Right cardiac atrium (tissue), 5 donors: ENCODE measurements at places on chromosomes 3 and 15. TPM values are rescaled to one million over a fixed set of nuclear protein-coding genes. Genes with fewer than 3 reads are reported as not detected.

DNA sequence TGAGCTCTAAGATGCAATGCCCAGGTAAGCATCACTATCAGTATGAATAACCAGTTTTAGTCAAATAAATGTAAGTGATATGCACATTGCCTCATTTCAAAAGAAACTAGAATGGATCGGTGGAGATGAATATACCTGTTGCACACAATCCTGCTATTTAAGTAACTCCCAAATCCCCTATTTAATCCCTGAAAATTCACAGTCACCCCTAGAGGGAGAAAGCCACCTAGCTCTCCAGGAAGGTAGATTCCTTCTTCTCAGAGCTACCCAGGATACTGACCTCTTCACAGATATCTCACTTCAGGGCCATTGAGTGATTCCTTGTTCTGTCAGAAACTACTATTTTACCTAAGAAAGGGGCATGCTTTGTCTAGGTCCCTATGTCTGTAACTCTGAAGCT is 11.7 kb downstream of the LSAMP start:
- DNase-seq = no peak

ROPN1 gene
- total RNA-seq = 0.79 TPM

DNA sequence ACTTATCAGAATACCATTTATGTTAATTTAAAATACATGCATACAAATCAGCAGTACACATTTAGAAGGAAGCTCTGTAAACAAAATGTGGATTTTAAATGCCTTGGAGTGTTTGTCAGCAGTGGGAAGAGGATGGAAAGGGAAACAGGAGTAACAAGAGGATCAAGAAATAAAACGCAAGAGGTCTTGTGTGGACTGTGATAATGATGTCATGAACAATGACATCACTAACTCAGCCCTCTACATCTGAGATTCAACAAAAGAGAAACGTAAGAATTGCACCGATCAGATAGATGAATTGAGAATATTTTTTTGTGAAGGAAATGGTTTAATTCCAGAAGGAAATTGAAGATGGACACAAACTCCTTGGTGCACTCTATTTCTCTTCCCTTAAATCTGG is 44.0 kb upstream of the CNOT10 start:
- DNase-seq = no peak

EPM2AIP1 gene
- 21.8 TPM for total RNA-seq

GRCh38 chr3:68953816-68954444 is 21.6 kb upstream of the TAFA4 start:
- DNase-seq = no peak

DNA sequence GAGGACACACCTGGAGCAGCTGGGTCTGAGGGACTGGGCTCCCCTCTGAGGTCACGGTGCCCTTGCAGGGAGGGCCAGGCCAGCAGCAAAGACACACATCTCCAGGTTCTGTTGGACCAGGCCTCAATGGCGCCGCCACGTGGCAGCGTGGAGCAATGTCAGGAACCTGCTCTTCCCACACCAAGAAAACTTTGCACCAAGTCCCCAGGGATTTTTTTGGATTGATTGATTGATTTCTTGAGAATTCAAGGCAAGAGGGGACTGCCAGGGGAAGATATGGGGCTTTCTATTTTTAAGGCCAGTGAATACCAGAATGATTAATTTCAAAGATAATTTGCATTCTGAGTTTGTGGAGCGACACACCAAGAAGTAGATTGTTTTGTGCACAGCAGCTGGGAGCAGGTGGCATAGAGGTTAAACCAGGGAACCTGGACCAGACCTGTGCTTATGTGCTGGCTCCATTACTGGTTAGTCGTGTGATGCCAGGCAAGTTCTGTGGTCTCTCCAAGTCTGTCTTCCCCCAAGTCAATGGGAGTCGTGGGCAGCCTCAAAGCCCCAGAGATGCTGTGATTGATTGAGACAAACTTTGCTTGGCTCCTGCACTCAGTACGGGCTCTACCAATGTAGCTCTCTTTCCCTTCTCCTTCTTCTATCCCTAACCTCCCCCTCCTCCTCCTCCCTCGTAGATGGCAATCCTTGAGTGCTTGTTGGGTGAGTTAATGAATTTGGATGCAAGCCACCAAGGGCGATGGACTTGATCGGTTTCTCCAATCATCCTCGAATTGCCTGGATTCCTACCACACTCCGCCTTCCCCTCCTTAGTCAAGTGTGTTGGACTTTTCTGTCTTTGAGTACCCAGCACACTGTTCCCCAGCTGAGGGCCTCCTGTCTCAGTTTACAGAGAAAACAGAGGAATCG is 96.2 kb upstream of the TRPM1 start:
- DNase-seq = no peak

DNA sequence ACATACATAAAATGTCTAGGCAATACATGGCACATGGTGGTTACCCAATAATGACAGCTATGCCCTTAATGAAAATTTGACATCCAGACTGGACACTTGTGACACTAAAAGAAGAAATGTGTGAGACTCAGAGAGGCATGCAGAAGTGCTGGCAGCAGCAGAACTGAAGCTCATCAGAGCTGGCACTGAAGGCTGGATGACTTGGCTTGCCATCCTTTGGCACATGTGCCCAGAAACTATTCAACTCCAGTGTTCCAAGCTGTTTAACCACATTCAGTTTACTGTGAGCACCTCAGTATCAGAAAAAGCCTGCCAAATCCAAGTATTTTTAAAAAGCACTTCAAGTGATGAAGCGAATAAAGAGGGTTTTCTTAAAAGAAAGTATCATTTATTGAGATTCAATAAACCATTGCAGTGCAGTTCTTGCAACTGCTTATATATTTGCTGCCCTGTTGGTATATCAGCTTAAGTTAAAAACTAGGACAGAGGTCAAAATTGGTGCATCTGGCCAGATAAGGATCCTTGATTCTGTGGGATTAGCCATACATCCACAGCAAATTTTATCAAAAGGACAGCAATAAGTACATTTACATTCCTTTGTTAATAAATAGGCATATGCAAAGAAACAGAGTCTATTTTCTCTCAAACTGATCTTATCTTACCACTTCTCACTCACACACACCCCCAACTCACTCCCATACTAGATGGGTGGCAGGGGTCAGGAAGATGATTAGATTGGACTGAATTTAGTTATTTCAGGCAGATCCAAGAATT is 15.8 kb downstream of the IGSF11 start:
- peak; percentile 67 for DNase-seq

GRCh38 chr3:194279101-194279500 is 72.0 kb downstream of the CPN2 start:
- no peak for DNase-seq

GOLGA6L9 gene
- total RNA-seq = 1.6 TPM

TIMP4 gene
- total RNA-seq = 15.0 TPM

DNA sequence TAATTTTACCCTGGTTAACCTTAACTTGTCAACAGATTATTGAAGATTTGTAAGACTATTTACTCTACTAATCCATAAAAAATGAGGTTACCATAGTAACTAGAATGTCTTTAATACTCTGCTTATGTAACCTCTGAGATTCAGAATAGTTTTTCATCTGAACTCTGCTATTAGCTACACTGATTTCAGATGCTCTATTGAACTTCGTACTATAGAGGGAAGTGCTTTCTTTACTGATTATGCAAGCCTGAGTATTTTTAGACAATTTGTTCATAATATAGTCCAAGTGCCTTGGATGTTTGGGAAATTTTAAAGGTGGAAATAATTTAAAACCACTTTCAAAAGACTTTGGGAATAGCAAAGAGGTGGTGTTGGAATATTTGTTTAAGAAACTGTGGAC is 107.9 kb upstream of the GBE1 start:
- DNase-seq = no peak

DNA sequence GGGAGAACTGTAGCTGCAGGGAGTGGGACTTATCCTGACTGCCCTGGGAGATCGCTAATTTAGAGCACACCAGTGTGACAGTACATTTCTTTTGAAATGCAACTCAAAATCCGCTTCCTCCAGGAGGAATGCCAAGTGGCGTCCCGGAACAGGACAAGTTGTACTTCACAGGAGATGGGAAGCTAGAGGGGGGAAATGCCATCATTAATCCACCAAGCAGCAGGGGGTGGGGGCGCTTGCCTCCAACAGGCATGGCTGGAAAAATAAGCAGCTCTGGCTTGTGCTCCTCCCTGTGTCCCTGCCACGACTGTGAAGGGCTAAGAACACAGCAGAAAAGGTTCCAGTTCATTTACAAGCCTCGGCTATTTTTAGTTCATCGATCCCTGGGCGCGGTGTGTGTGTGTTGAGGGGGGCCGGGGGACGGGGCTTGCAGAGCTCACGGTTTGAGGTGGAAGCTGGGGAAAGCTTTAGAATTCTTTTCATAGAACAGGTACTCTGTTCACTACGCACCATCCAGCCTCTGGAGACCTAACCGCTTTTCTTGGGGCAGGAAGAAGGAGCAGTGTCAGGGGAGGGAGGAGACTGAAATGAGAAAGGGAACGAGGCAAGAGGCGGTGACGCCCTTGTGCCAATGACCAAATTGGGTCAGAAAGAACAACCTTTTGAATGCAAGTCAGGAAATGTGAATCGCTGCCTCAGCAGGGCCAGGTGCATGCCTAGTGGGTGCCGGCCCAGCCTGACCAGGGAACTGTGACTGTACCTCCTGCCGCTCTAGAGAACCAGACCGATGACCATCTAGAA is 51.8 kb upstream of the DGKG start:
- peak; percentile 86 for DNase-seq

UBA7 gene
- total RNA-seq = 25.5 TPM

DNA sequence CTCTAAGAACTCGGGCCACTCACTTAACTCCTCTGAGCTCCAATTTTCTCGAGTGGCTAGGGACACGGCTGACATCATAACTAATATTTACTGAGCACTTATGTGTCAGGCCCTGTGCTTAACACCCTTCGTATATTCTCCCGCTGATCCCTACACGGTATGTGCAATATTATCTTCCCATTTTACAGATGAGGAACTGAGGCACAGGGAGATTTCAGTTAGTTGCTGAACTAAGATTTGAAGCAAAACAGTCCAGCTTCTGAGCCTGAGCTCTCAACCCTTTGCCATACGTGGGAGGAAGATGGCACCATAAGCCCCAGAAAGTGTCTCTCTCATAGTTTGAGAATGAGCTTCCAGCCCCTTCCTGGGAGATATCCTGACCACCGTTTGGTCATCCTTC is 19.6 kb downstream of the FAH start:
- no peak for DNase-seq

GRCh38 chr15:40412095-40412759 is 6.6 kb downstream of the IVD start:
- DNase-seq = no peak

DNA sequence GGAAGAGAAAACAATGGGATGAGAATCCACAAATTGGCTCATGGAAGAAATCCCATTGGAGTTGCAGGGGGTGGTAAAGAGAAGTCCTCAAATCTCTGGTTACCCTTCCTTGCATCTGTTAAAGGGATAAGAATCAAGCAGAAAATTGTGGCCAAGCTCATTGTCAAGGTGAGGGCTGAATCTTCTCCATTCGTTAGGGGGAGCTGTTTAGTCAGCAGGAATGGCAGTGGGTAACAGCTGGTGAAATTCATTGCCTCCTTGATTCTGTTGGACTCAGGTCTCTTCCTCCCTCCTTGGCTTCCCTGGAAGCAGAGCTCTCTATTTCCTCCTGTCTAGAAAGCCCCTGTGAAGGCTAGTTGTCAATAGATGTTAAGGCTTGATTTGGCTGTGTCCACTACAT is 343.1 kb upstream of the SEMA6D start:
- no peak for DNase-seq

DNA sequence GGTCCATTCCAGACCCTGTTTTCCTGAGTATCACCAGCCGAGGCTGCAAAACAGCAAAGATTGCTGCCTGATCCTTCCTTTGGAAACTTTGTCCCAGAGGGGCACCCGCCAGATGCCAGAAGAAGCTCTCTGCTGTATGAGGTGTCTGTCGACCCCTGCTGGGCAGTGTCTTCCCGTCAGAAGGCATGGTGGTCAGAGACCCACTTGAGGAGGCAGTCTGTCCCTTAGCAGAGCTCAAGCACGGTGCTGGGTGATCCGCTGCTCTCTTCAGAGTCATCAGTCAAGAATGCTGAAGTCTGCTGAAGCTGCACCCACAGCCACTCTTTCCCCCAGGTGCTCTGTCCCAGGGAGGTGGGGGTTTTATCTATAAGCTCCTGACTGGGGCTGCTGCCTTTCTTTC is 1121.2 kb downstream of the NSUN3 start:
- DNase-seq = no peak

DNA sequence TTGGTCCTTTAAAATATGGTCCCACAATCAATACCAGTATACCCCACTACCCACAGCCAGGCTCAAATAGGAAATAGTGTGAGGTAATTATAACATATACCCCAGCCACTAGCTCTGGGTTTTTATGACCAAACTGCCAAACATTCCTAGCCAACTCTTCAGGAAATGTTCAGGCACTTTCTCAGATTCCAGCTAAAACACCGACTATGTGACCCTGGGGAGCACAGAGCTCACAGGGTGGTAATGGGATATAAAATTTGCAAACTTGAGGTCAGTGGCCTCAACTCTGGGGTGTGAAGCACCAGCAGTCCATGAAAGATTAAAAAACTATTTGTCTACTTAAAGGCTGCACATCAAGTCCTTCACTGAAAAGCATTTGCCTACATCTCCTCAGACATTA is 12.9 kb downstream of the FBN1 start:
- no peak for DNase-seq

DNA sequence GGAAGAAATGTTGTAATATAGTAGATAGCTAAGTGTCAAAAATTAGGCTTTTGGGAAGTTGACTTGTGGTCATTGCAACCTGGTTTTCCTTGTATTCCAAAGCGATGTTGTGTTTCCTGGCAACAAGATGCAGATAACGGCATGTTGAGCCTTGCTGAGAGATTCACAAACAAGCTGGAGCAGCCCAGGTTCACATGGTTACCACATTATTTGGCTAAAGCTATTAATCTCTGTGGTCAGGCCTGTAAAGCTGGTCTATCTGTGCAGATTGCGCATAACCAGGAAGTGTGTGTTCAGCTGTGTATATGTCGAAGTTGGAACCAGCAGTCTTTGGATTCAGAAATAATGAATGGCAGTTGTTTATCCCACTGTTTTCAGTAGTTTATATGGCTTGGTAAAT is 6.6 kb downstream of the TIPARP start:
- peak; percentile 39 for DNase-seq

DNA sequence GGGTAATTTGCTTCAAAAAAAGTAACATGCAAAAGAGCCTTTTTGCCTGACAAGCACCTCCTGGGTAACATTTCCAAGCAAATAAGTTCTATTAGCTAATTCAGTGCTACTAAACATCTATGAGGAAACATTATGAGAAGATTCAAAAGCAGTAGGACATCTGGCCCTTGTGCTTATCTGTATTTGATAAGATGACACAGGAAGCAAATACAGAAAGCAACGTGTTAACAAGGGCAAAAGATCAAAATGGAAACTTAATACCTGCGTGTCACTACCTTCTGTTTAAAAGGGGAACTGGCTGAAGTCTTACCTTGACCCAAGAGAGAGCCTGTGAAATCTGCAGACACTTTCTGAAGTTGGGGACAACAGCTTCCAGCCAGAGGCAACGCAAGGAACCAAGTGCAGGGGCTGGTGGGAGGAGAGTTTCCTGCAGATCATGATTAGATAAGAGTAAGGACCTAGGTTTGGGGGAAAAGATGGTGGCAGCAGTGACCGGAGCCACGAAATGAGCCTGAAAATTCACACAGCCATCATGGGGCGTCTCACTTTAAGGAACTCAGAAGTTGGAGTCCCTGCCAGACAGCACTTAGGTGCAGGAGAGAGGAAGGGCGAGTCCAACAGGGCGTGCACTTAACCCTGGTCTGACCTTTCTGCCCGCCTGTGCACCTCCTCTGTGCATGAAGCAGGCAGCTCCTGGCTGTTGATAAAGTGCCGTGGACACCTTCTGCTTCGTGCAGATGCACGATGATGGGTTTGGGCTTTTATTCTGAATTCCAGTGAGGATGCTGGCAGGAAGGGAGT is 153.6 kb upstream of the BHLHE40 start:
- peak; percentile 73 for DNase-seq
